Right kidney (tissue), 9 donors: ENCODE measurements at places on chromosomes 6 and 20.

DNA sequence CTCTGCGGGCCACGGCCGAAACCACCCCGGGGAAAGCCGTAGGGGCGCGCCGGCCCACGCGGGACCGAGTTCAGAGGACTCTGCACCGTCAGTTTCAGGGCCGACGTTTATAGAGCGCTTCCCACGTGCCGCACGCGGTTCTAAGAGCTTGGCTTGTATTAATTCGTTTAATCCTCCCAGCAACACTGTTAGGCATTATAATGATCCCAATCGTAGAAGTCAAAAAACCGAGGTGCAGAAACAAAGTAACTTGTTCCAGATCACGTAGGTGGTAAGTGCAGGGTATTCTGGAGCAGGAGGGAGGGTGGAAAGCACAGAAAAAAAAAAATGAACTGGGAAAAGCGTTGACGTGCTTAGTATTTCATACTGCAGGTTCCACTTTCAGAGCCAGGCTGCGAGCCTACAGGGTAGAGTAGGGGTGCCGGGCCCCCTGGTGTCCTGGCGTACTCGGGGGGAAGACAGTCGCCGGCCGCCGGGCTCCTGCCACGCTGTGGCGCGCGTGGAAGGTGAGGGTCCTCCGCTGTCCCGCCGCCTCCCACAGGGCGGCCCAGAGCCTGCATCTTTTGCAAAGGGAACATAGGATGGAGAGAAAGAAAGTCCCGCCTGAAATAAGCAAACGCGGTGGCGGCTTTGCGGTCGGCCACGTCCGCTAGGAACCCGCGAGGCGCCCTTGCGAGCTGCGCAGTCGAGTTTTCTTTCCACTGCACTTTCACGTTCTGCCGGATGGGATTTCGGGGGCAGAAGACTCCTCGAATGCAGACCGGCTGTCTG, 10.2 kb upstream of the FOXF2 start:
- peak; percentile 79 for DNase-seq

GRCh38 chr6:45169815-45170214, 158.3 kb upstream of the RUNX2 start:
- no peak for DNase-seq

- DNase-seq = no peak
These were observed 10.0 kb downstream of the TRAM2 start for GRCh38 chr6:52566853-52567279.

- no peak for DNase-seq
These were observed 84.4 kb upstream of the HDAC2 start for GRCh38 chr6:114055349-114055748.

DNA sequence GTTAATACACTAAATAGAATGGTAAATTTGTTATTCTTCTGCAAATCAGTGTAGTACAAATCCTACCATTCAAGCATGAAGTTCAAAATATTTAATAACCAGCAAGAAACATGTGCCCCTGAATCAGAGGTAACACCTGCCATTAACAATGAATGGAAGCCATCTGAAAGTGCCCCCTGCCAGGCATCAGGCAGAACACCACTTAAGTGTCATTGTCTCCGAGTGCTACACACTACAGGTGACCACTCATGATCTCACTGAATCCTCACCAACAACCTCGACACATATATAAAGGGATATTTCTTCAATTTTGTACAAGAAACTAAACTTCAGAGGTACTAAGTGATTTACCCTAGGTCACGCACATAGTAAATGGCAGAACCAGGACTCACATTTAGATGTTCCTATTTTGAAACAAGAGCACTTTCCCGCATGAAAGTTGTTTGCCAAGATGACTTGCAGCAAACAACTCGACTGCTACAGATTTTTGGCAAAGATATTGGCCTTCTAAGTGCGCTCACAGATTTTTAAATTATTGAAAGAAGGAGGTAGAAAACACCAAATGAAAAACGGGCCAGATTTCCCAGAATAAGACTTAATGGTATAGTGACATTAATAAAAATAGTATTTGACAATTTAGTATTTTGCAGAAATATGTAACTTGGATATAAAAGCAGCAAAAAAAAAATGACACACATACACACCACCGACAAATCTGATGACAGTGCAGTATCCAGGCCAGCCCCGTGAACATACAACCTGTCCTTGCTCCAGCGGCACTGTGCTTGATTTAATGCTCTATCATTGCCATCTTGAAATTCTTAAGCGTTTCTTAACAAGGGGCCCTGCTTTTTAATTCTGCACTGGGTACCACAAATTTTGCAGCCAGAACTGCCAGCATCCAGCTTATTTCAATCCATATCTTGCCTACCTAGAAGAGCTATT, 274.5 kb downstream of the ALDH8A1 start:
- no peak for DNase-seq

DNA sequence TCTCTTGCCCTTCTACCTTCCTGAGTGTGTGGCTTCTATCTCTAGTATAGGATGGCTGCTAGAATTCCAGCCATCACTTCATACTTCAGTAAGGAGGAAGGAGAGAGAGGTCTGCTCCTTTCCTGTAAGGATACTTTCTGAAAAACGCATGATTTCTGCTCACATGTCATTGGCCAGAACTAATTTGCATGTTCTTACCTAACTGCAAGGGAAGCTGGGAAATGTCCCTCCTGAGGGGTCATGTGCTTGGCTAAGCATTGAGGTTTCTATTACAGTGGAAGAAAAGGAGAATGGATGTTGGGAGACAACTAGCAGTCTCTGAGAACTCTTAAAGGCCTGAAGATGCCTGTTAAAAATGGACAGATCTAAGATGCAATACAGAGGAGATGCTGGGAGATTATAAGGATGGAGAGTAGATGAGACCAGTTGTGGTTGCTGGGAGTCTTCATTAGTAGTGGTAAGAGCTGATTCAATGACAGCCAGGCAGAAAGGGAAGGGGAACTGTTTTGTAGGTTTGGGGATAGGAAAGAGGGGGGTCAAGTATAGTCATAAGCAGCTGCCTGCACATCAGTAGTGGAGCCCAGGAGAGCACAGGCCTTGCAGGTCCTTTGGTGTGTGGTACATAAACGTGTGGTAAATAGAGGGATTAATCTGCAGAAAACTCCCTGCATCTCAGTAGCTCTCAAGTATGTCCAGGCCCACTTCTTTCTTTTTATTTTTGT, 20.2 kb downstream of the CDS2 start:
- no peak for DNase-seq

DNA sequence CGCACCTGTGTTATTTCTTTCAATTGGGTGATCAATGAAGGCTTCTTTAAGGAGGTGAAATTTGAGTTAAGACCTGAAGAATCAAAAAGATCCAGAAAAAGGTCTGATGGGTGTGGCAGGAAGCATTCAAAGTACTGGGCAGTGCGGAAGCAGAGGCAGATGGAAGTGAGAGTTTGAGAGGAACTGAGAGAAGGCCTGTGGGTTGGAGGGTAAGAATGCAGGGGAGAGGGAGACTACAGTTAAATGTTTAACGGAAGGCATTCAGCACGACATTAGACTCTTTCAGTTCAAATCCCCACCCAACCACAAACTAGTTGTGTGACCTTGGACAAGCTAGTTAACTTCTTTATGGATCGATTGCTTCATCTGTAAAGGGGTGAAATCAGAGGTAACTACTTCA, 50.5 kb upstream of the GCM1 start:
- no peak for DNase-seq

DNA sequence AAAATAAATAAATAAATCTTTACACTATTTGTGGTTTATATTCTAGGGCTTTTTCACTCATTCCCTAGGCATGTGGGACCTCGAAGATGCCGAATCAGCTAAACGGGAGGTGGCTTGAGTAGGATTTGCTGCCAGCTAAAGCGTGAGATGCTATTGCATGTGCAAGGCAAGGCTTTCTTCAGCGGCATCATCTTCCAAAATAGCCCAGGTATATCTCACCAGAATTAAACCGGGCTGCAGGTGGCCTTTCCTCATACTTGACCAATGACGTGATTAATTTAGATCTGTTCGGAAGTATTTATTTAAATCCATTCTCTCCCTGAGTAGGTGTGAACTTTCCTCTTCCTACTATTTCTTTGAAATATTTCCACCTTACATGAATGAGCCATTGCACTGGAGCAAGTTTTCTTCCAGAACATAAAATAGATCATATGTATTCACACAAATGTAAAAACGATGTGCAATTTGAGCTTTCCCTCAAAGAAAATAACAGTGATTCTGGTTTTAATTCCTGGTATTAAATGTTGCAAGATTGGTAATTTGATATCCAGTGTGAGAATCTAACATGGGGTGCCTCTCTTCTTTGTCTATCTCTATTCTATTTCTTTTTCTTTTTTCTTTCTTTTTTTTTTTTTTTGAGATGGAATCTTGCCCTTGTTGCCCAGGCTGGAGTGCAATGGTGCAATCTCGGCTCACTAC, 24.3 kb upstream of the ZNF217 start:
- no peak for DNase-seq
